ENCODE measurements at places on chromosomes 3 and 15. TPM values are rescaled to one million over a fixed set of nuclear protein-coding genes. Genes with fewer than 3 reads are reported as not detected.

ESYT3 gene
- 2.6 TPM for total RNA-seq

AHSG gene
- total RNA-seq = 0.85 TPM

MUC20 gene
- total RNA-seq = not detected

TGM5 gene
- not detected for total RNA-seq

FBXO40 gene
- total RNA-seq = not detected

STX19 gene
- not detected for total RNA-seq

SNX22 gene
- 2.3 TPM for total RNA-seq

USP50 gene
- not detected for total RNA-seq

RASGRP1 gene
- 0.51 TPM for total RNA-seq

DNA sequence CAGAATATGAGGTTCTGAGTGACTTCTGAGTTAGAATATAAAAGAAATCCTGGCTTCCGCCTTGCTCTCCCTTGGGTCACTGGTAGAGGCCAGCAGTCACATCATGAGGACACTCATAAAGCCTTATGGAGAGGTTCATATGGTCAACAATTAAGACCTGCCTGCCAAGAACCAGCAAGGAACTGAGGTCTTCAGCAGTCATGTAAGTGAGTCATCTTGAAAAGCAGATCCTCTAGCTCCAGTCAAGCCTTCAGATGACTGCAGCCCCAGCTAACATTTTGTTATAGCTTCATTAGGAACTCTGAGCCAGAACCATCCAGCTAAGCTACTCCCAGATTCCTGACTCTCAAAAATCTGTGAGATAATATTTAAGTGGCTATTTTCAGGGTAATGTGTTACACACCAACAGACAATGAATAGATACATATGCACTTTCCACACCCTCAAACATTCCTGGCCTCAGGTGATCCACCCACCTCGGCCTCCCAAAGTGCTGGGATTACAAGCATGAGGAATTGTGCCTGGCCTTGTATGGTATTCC is 447.2 kb downstream of the SHQ1 start:
- DNase-seq = no peak

- DNase-seq = no peak
Observed at GRCh38 chr3:157092230-157092629, 67.7 kb downstream of the CCNL1 start.

DNA sequence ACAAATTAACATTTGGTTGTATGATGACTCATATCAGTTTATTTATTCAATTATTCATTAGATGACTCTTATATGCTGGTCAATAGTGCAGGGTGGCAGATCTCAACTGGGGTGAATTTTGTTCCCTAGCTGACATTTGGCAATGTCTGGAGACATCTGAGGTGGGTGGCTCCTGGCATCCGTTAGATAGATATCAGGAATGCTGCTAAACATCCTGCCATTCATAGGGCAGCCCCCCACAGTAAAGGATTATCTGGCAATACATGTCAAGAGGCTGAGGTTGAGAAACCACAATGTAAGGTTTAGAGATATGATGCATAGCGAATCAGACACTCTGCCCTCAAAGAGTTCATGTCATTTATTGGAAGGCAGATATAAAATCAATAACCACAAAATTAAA is 719.9 kb downstream of the CADM2 start:
- DNase-seq = no peak

- no peak for DNase-seq
Observed at GRCh38 chr15:70453238-70453637, 310.1 kb downstream of the UACA start.

DNA sequence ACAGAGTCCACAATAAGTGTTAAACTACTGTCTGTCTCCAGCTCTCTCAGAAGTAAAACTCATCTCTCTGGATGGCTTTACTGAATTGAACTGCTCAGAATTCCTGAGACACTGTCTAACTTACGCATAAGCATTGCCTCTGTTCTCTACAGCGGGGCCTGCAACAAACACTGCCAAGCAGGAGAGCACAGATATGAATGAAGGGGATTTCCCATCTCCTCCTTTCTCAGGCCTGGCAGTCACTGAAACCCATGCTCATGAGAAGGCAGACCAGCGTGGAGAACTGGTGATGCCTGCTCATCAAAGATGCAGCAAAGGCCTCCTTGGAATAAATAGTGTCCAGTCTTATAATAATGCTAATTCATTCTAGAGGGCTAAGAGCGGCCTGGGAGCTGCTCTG is 10.3 kb downstream of the RASGRP1 start:
- DNase-seq = no peak

DNA sequence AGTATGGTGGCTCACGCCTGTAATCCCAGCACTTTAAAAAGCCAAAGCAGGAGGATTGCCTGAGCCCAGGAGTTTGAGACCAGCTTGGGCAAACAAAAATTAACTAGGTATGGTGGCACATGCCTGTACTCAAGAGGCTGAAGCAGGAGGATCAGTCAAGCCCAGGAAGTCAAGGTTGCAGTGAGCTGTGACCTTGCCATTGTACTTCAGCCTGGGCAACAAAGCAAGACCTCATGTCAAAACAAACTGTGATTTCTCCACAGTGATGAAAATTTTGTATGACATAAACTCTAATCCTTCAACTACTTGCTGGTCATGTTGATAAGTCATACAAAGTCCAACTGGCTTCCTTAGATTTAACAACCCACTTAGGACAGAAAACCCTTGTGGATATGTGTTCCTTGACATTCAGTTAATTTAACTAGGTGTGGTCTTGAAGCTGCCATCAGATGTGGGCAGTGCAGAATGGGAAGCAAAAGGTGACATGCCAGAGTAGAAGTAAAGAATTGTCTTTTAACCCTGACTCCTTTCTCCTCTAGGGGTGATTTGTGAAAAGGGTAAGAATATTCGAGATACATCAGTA is 263.3 kb downstream of the PTPRG start:
- no peak for DNase-seq

DNA sequence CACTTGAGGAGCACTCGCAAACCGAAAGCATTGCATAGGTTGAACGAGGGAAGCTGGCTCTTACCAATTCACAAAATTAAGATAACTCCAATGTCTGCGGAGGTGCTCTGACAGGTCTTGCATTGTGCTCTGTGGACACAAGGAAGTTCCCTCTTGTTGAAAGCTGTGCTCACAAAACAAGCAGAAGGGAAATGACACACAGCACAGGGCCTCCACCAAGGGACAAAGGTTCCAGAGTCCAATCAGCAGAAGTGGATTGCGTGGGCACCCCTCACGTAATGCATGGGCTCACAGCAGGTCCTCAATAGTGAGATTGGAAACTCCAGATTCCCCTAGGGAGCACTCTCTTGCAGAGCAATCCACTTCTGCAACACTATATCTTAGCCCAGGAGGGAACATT is 89.9 kb downstream of the ATP10A start:
- no peak for DNase-seq

DNA sequence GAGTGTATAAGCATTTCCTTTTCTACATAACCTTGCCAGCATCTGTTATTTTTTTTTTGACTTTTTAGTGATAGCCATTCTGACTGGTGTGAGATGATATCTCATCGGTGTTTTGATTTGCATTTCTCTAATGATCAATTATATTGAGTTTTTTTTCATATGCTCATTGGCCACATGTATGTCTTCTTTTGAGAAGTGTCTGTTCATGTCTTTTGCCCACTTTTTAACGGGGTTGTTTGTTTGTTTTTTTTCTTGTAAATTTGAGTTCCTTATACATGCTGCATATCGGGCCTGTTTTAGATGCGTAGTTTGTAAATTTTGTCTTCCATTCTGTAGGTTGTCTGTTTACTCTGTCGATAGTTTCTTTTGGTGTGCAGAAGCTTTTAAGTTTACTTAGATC is 89.2 kb downstream of the LEKR1 start:
- no peak for DNase-seq
